ENCODE measurements at places on chromosomes 12 and 14.

DNA sequence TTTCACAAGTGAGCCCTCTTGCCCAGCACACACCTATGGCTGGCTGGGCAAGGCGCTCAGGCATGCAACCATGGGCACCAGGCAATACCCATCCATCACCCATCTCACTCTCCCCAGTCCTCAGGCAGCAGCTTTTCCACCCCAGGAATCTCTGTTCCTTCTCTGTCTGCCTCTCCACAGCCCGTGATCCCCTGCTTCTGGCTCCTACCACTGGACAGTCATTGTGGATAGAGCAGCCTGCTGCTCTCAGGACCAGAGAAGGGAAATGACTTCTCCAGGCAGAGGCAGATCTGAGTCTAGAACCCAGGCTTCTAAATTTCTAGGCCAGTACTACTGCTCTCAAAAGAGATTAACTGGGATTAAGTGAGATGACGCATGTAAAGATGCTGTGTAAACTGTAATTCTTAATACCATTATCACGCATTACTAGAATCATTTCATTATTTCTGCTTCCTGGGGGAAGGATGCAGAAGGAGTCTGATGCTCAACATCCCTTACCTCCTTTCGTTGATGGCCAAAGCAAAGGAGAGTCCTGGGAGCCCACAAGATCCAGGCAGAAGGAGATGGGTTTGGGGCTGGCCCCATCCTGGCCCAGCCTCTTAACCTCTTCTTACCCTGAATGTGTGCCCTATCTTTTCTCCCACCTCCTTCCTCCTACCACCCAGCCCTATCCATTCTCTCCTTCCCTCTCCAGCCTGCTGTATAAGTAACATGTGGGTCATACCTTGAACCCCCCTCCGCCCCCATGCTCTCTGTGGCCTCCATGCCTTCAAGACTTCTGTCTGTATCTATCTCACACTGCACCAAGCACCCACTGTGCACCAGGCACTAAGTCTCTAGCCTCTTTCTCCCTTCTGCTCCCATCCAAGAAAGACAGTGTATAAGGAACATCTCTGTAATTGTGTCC lies 4.8 kb upstream of the AQP5 start:
- no peak for DNase-seq

DNA sequence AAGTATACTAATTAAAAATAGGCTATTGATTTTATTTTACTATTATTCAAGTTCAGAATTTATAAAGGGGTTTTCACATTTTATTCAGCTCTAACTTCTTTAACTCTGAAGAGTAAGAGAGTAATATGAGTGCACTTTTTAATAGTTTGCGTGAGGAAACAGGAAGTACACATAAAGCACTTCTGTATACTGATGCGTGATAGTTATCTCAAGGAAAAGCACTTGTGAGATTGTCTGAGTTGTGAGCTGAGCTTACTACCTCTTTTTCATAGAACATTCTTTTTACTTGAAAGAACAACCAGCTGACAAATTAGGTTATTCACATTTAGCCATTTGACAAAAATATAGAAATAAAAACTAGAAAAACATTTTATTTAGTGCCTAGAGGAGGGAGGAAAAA lies 1.9 kb downstream of the RAD51AP1 start:
- no peak for DNase-seq

DNA sequence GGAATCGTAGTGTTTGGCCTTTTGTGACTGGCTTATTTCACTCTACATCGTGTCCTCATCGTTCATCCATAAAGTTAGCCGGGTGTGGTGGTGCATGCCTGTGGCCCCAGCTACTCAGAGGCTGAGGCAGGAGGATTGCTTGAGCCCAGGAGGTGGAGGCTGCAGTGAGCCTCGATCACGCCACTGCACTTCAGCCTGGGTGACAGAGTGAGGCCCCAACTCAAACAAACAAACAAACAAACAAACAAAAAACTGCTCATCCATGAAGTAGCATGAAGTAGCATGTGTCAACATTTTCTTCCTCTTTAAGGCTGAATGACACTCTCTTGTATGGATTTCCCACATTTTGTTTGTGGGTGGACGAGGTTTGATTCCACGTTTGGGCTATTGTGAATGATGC lies 44.0 kb upstream of the MEG3 start:
- DNase-seq = no peak

DNA sequence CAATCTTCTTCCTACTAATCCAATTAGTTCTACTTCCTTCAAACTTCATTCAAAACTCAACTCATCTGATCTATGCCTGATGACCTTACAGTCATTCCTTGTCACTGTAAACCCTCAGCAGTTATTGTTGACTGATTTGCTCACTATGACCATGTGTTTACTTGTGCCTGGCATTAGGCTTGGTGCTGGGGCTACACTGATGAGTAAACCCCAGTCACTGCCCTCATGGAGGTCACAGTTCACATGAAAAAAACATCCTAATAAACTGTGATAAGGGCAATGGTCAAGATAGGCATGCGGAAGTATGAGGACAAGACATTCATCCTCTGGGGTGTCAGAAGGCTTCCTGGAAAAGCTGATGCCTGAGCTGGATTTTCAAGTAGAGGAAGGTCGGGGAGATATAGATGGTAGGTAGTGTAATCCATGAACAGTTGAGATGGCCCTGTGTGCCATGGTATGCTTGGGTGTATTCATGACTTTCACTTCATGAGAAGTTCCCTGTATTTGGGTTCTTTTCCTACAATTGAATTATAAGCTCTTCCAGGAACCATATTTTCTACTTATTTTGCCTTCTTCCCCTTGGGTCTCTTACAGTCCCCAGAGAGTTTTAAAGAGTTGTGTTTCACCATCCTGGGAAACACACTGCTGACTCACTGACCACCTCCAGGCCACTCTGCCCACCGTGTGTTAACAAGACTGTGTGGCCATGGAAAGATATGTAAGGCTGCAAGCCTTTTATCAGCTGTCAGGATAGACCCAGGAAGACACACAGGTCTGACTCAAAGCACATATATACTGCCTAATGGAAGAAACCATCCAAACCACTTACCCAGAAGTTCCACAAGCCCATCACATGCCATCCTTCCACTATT lies 38.7 kb upstream of the DUSP6 start:
- peak; percentile 85 for DNase-seq

DNA sequence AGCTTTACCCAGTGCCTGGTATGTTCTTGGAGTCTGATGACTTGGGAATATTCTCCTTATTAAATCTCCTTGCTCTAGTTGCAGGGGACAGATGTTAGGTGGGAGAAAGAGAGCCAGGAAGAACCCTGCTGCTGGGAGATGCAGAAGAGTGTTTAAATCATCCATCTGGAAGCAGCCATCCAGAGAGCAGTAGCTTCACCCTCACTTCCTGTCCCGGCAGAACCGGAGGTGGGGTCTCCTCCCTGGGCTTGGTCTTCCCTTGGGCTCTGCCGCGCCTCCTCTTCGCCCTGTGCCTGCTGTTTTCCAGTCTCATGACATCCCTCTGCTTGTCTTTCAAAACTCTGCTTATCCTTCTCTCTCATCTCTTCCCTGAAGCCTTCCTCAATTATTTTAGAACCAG lies 15.5 kb downstream of the B4GALNT3 start:
- DNase-seq = no peak

Measured in mammary epithelial cell (primary cell).